ENCODE measurements at places on chromosomes 13 and 19.

- no peak for DNase-seq
Observed at GRCh38 chr19:30898353-30899103, 450.7 kb downstream of the TSHZ3 start.

- DNase-seq: no peak
Observed at GRCh38 chr19:38692458-38693379, 45.3 kb downstream of the ACTN4 start.

- DNase-seq: peak; percentile 23
Observed at GRCh38 chr13:21637296-21637695, 33.3 kb upstream of the MICU2 start.

GRCh38 chr13:95426631-95427030, 125.4 kb upstream of the ABCC4 start:
- no peak for DNase-seq

GRCh38 chr13:71417205-71417604, 449.8 kb downstream of the DACH1 start:
- no peak for DNase-seq
